Retina (tissue), 1 donor: ENCODE measurements at places on chromosomes 16 and 17.

DNA sequence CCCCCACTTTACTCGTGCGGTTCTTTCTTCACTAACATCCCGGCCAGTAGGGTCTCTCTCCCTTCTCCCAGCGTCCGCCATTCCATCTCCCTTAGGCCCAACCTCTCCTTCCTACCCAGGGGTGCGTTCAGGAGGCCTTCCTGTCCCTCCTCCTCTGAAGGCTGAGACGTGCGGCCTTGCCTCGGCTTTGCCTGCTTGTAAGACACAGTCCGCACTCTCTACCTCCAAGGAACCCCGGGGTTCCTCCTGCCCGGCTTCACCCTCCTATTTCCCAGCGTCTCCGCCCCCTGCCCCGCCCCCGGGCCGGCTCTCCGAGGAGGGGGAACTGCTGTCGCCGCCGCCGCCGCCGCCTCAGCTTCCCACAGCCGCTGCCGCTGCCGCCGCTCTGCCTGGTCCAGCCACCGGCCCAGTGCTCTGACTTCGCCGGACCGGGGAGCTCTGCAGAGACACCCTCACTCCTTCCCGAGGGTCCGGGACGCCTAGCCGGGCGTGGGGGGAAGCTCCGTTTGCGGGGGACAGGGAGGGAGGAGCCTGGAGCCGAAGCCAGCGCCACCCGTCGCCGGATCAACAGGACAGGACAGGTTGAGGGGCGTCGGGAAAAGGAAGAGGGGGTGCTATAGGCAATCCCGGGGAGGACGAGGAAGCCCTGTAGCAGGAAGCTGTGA lies 1.2 kb upstream of the FGF11 start:
- DNase-seq = peak; percentile 78

DNA sequence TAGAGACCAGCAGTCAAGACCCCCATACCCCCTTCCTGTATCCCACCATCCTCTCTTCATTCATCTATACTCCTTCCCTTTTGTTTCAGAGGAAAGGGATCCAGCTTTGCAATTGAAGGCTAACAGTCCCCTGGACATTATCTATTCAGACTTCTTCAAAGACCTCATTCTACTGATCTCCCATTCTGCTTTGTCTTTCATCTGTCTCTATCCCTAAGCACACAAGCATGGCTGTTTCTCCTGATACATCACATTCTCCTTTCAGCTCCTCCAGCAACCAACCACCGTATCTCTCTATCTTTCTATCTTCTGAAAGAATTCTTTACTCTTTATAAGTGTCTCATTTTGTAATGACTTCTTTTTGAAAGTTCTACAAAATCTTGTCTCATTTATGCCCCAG lies 9.7 kb upstream of the ARHGAP17 start:
- DNase-seq = no peak

DNA sequence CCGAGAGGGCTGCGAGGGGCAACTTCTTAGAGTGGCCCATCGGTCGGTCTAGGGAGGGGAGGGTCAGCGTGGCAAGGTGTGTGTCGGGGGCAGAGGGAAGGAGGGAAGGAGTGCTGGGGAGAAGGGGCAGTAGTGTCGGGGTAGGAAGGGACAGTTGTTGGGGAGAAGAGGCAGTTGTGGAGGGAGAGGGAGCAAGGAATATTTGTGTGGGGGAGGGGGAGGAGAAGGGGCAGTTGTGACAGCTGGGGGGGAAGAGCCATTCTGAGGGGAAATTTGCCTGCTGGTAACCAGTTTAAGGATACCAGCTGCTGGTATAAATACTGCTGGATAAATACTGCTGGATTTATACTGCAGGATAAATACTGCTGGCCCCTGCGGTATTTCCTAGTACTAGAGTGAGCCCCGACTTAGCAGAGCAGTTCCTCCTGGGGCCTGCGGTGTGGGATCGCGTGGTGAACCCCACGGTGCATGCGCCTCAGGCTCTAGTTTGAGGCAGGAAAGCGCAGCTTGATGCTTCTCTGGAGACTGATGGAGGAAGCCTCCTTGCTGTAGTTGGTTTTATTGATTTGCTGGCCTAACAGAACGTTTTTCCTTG lies 309 bp downstream of the DNAH2 start:
- DNase-seq = peak; percentile 58

GRCh38 chr17:8887301-8887700 lies 19.8 kb upstream of the PIK3R6 start:
- no peak for DNase-seq

DNA sequence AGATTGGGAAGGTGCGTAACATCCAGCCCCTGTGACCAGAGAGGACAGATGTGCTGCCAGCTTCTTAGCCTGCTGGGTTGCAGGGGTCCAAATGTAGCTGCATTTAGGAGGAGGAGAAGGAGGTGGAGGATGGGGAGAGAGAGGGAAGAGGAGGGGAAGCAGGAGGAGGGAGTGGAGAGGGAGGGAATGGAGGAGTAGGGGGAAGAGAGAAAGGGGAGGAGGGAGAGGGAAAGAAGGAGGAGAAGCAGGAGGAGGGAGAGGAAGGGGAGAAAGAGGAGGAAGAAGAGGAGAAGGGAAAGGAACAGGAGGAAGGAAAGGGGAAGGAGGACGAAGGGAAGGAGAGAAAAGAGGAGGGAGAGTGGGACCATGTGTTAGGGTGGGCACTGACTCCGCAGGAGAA lies 108.6 kb downstream of the ABCC12 start:
- DNase-seq = no peak

- no peak for DNase-seq
These were observed 1.6 kb downstream of the CTCF start for GRCh38 chr16:67563708-67564468.

GRCh38 chr16:4390266-4391260 lies 18.9 kb downstream of the VASN start:
- no peak for DNase-seq

DNA sequence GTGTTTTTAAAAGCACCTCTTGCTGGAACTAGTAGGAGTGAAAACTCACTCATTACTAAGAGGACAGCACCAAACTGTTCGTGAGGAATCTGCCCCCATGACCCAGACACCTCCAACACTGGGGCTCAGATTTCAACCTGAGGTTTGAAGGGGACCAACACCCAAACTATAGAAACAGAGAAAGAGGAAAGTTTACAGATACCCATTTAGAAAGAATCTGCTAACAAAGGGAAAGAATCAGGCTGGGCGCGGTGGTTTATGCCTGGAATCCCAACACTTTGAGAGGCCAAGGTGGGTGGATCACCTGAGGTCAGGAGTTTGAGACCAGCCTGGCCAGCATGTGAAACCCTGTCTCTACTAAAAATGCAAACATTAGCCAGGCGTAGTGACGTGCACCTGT lies 3.4 kb upstream of the CSNK1D start:
- no peak for DNase-seq

GRCh38 chr16:71807905-71808592 lies 585 bp downstream of the AP1G1 start:
- DNase-seq = no peak

- no peak for DNase-seq
These were observed 363.9 kb upstream of the CDH5 start for GRCh38 chr16:66002601-66003000.

DNA sequence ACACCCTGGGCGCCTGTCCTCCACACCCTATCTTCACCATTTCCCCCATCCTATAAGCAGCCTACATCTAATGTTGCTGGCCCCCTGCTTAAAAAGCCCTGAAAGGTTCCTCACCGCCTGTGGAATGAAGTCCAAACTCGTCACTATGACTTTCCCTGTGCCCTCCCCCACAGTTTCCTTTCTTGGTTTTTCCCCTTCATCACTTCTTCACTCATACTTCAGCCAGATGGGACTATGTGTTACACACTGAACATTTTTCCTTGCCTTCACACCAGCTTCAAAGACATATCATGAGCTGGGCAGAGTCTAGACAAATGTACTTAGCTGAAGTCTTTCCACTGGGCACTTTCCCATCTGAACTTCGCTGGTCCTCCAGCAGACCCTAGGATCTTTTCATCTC lies 1.5 kb upstream of the MARCHF10 start:
- no peak for DNase-seq

- no peak for DNase-seq
These were observed 9.1 kb downstream of the DEXI start for GRCh38 chr16:10932959-10933710.

GRCh38 chr17:10447026-10447931 lies 22.1 kb downstream of the MYH4 start:
- DNase-seq = no peak

DNA sequence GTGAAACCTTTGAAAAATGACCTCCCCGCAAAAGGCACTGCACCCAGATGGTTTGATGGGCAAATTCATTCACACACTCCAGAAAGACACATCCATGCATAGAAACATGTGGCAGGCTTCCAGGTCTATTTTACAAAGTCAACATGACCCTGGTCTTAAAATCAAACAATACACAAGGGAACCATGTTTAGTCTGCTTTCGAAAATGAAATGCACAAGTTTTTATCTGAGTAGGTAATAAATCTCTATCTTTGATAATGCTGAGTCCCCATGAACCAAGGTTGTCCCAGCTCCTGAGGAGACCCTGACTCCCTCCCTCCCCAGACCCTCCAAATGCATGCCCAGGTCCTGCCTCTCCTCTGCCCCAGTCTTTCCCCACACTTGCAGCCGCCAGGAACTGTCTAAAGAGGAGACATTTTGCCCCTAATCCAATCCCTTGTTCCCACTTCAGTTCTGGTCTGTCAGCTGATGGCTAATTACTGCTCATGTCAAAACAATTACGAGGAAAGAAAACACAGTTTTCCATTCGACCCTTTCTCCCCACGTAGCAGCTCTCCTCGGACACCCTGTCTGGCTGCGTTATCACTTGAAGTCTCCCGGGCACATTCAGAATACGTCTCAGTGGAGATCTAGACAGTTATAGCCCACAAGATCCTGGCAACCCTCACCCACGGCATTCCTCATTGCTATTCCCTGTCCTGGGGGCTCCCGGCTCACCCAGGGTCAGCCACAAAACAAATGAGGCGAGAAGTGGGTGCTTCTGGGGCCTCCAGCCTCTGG lies 68.8 kb upstream of the RCVRN start:
- DNase-seq = peak; percentile 60

DNA sequence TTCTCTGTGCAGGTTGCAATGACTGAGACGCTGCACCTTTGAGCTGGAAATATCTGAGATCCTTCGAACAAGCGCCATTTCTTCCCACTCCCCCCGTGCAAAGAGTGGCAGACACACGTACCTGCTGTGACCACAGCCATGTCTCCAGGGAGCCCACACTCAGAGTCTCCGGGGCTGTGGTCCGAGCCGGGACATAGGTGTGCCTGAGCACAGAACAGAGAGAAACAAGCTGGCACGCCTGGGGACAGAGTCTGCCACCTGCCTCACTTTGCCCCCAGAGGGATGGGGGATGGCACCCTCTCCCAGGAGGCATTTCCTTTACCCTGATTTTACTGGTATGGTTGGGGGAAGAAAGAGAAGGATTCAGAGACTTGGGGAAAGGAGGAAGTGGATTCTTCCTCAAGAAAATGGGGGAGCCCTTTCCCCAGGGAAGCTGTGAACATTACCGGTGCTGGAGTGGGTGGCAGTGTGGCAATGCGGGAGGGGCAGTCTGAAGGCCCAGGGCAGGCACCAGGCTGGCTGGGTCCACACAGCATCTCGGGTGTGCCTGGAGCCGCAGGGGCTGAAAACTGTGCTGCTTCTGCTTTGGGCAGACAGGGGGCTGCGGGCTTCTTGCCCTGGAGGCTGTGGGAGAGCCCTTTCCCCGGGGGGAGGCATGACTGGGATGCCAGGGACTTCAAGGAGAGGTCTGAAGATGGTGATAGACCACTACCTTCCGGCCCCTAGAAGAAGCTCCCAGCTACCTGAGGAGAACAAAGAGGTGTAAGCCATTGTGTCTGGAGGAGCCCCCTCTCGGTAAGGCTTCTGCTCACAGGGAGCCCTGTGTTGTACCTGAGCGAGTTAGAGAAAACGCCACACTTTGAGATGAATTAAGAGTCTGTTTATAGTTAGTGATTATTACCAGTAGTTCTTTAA lies 6.6 kb upstream of the PIK3R6 start:
- no peak for DNase-seq

GRCh38 chr17:81290230-81290629 lies 4.9 kb downstream of the SLC38A10 start:
- no peak for DNase-seq

DNA sequence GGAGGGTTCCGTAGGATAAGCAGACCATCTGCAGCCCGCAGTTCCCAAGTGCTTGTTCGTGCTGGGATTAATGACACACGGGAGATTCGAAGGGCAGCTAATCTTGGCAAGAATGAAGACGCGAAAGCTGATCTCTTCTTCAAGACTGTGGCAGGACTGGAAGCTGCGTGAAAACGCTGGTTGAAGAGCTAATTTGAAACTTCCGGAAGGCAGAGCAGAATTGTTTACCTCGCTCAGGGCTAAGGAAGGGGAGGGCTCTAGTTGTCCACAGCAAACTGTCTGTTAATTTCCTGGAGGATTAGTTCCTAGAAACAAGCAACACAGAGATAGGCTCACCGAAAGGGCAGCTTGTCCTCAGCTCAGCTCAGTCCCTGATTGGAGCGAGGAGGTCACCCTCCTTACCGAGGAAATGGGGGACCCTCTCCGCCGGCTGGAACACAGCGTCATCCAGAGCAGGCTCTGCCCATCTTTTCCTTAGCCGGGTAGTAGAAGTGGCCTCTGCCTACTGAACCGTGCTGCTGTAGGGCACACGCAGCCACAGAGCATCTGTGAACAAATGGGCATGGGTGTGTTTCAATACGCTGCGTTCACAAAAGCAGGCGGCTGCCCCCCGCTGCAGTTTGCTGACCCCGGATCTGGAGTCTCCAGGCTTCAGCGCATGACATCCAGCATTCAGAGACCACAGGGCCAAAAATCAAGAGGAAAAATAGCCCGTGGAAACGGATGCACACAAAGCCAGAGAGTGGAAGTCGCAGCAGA lies 16.7 kb upstream of the BAIAP2 start:
- peak; percentile 82 for DNase-seq

- DNase-seq = no peak
These were observed 2.9 kb upstream of the P2RX1 start for GRCh38 chr17:3919123-3919624.

DNA sequence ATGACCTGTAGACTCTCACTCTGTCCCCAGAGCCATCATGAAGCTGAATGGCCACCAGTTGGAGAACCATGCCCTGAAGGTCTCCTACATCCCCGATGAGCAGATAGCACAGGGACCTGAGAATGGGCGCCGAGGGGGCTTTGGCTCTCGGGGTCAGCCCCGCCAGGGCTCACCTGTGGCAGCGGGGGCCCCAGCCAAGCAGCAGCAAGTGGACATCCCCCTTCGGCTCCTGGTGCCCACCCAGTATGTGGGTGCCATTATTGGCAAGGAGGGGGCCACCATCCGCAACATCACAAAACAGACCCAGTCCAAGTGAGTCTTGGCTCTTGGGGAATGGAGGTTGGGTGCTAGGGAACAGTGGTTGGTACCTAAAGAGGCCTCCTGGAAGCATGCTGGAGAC lies 41.0 kb downstream of the IGF2BP1 start:
- DNase-seq = no peak

- DNase-seq = peak; percentile 92
These were observed 5.6 kb downstream of the ZNF598 start for GRCh38 chr16:2003827-2004641.

DNA sequence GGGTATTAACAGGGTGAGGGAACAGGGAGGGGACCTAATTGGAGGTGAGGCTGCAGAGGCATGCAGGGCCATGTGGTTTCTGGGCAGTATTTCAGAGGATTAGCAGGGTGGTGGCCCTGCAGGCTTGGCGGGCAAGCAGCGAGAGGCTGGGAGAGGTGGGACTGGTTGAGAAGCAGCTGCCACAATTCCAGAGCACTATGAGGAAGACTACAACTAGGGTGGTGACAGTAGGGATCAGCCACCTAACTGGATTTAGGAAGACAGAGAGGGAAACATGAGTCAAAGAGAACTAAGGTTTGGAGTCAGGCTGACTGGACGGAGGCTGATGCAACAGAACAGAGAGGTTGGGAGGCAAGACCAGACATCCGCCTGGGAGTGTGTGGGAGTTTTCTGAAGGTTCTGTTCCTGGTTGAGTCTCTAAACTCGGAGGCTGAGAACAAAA lies 12.3 kb downstream of the ALOXE3 start:
- DNase-seq = no peak
